GM13976 (cell line): ENCODE measurements at places on chromosomes 1 and 21.

DNA sequence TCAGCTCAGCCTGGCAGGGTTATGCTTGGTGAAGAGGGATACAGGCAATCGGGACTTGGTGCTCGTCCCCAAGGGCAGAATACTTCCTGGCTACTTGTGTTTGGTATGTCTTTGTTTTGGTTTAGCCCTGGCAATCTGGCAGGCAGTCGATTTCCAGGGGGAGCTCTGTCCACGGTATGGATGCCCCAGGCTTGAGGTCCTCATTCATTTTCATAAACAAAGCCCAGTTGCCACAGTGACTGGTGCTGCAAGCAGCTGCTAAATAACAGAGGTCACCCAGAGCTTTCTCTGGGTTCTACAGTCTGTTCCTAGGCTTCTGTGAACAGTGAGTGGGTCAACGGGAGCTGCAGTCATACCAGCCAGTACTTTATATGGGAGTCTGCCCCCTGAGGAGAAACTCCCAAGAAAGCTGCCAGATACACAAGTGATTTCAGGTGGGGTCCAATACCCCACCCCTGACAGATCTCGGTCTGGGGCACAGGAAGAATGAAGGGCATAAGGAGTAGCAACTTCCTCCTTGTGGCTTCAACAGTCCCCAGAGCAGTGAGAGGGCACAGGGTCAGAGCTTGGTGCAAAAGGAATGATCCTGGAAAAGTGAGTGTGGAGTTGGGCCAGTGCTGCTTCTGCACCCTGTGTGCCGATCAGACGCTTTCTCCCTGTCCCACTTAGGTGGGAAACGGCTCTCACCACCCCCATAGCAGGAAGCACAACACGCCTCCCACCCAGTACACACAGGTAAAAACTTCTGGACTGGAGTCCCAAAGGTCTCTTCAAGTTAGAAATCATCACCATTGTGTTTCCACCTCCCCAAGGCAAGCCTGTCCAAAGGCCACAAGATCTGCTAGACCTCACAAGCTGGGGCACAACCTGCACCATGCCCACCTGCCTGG lies 55.5 kb downstream of the TGFBR3 start:
- no peak for DNase-seq

DNA sequence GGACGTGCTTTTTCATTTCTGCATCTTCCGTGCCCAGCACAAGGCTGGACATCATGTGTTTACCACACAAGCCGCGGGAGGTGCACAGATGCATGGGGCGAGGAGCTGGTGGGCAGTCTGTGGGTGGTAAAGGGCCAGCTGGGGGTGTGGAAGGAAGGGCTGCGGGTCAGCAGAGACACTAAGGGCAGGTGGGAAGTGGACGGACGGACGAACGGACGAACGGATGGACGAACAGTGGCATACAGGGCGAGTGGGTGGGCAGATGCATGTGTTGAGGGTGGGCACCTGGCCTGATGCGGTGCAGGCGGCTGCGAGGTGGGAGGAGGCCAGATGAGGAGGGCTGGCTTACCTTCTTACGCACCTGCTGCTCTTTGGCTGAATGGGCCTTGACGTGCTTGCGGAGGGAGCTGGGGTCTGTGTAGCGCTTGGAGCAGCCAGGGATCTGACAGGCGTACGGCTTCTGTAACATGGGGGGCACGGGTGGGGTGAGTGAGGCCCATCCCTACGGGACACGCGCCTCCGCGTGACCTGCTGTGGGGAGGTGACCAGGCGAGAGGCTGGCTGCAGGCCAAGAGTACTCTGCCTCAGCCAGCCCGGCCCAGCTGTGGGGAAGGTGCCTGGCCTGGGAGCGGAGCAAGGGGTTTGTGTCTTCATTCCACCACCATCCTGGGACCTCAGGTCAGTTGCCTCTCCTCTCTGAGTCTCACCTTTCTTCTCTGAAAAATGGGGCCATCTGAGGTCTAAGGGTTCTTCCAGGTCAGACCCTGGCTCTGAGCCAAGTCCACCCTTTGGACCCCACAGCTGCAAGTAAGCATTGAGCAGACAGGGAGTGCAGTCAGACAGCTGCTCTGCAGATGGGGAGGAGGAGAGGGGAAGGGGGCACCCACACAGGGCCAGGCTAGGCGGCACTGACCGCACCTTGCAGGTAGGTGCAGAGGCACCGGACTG lies 65.5 kb downstream of the DMRTB1 start:
- DNase-seq = no peak

DNA sequence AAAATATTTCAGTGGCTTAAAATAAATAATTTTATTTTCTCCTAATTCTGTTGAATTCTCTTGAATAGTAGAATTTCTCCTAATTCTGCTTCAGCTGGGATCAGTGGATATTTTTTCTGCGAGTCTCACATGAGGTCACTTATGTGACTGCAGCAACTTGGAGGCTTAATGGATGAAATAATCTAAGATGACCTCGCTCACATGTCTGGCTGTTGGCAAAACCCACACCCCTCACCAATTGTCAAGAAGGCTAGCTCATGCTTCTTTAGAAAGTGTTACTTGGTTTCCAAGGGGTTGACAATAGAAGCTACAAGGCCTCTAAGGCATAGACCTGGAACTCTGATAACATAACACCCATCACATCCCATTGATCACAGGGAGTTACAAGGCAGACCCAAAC lies 156.9 kb upstream of the DPYD start:
- DNase-seq = no peak

GRCh38 chr1:34359411-34359810 lies 182.7 kb downstream of the C1orf94 start:
- no peak for DNase-seq

DNA sequence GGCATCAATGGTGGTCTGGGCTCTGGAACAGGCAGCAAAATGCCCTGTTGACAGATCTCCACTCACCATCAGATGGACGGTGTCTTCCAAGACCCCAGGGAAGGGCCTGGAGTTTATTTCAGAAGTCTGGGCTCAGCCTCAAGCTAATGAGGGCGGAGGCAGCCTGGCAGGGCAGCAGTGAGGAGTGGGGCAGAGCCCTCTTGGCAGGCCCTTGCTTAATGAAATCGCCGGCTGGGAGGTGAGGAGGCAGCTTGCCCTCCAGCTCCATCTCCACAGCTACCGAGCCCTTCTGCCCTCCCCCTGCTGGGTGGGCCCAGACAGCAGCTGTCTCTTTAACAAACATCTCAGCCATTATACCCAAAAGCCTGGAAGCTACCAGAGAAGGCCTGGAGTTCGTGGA lies 22.0 kb upstream of the GRIK3 start:
- no peak for DNase-seq

GRCh38 chr1:175138579-175138978 lies 54.0 kb downstream of the KIAA0040 start:
- DNase-seq = no peak

DNA sequence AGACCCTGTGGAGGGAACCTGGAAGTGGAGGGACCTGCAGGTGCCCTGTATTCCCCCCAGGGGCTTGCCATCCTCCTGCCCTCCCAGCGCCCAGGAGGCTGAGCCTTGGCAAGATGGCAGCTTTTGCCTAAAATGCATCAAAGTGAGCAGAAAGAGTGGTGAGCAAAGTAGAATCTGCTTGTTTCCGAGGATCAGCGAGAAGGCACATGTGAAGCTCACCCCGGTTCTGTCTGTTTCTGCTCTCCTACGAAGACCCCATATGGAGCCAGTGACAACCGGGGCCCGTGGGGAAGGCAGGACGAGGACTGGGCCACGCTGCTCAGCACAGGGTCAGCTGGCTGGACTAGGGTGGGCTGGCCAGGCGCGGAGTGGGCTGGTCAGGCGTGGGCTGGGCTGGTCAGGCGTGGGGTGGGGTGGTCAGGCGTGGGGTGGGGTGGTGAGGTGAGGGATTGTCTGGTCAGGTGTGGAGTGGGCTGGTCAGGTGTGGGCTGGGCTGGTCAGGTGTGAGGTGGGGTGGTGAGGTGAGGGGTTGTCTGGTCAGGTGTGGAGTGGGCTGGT lies 5.2 kb upstream of the FNDC10 start:
- no peak for DNase-seq

DNA sequence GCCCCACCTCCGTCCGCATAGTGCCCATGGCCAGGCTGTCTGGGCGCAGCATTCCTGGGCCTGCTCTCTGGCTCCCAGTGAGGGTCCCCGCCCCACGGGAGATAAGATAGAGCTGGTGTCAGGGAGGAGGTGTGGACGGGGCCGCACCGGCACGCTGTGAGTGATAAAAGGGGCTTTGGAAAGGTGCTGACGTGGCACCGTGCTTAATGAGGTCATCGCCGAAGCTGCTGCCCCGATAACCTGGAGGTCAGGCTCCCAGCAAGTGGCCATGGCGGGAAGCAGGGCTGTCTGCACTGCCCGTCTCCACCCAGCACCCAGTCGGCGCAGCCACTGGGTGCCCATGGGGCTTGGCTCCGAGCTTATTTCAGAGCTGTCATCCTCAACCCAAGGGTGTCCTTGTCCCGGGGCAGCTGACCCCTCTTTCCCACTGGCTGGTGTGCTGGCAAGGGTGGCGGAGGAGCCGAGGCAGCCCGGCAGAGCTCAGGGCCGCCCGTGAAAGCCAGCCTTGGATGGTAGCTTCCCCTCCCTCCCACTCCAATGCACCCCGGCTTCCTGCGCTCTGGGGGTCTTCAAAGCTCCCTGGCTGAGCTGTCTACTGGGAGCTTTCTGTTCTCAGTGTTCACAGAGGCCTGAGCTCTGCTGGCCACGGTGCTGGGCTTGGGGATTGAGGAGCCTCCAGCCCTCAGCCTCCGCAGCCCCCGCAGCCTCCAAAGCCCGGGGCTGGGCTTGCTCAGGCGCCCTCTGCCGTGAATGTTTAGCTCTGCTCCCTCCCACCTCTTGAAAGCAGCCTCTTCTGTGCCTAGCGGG lies 105.1 kb upstream of the ARHGEF16 start:
- DNase-seq = no peak

GRCh38 chr1:15886611-15887167 lies 39.2 kb downstream of the SPEN start:
- no peak for DNase-seq

DNA sequence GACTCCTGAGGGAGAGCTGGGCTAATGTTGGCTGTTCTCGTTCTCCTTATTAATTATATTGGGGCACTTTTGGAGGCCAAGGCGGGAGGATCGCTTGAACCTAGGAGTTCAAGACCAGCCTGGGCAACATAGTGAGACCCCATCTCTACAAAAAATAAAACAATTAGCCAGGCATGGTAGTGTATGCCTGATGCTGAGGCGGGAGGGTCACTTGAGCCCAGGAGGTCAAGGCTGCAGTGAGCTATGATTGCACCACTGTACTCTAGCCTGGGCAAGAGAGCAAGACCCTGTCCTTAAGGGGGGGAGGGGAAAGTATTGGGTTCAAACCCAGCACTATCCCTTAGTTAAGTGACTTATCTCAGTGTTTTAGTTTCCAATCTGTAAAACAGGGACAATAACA lies 70.0 kb upstream of the NBPF3 start:
- DNase-seq = no peak
